Coronary artery (tissue), 2 donors: ENCODE measurements at places on chromosomes 16 and 17.

GRCh38 chr17:79702034-79702433 lies 28.7 kb upstream of the ENPP7 start:
- DNase-seq = no peak

DNA sequence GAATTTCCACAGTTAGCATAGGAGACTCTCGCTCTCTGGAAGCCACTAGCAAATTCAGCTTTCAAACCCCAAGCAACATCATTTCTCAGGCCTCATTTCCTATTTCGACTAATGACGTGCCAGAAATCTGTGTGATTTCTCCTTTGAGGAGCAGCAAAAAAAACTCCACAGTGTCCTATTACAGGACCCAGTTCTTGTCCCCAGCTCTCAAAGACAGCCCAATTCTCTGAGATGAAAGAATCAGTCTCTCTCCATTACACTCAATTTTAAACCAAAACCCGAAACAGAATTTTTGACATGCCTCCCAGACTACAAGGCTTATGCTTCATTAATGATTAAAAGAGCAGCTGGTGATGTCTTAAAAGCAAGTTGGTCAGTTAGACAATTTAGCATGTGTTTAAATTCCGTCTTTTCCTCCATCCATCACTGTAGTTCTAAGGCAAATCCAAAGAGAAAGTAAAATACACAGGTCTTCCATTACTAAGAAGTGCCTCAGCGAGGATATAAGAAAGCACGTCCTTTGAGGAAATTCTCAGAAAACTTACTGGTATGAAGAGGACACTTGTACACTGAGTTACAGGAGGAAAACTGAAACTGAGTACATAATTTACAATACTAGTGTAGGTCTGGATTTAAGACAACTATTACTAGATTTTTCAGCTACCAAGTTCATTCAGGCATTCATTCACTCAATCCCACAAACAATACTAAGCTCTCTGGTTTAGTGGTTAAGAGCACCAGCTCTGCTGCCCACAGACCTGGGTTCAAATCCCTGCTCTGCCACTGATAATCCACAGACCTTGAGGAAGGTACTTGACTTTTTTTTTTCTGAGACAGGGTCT lies 12.5 kb downstream of the TOM1L2 start:
- DNase-seq = no peak

- no peak for DNase-seq
Observed at GRCh38 chr16:8372141-8372540, 218.2 kb downstream of the TMEM114 start.

- peak; percentile 45 for DNase-seq
Observed at GRCh38 chr17:79018370-79018695, 5.6 kb upstream of the C1QTNF1 start.

GRCh38 chr16:4350365-4350786 lies 745 bp downstream of the PAM16 start:
- DNase-seq = no peak

GRCh38 chr17:56141046-56141839 lies 12.0 kb upstream of the ANKFN1 start:
- no peak for DNase-seq

GRCh38 chr17:6218333-6218732 lies 148.2 kb downstream of the WSCD1 start:
- no peak for DNase-seq

DNA sequence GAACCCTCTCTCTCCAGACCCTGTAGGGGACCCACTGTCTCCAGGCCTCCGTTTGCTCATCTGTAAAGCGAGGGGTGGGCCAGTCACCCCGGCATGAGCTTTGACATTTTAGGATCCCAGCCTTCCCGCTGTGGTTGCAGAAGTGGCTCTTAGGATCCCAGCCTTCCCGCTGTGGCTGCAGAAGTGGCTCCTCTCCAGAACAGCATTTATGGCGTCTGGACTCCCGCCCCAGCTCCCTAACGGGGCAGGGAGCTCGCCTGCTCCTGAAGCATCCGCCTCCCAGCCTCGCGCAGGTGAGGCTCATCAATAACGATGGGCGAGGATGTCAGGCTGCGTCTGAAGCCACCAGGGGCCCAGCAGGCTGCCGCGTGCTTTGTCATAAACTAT lies 222.3 kb upstream of the TNRC6C start:
- peak; percentile 67 for DNase-seq

- DNase-seq = no peak
Observed at GRCh38 chr16:12002447-12003006, 26.0 kb downstream of the SNX29 start.

- DNase-seq = no peak
Observed at GRCh38 chr16:12500771-12501170, 302.9 kb downstream of the CPPED1 start.

- DNase-seq = peak; percentile 47
Observed at GRCh38 chr17:77501101-77501566, 360.4 kb downstream of the SEC14L1 start.
